ENCODE measurements at places on chromosomes 6 and 20.

DNA sequence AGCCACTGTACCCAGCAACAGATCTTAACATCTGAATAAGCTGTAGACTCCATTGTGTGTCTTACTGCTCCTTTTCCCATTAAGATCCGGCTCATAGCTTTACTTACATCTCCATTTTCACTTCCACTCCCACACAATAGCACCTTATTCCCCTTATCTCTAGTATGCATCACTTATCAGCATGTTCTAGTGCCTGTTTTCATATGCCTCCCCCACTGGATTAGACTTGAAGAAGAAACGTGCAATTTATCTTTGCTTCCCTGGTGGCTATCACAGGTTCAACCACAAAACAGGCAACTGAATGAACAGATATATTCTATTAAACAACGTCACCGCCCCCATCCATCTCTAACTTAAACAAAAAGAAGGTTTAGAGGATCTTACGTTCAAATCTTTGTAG lies 12.1 kb downstream of the SSR1 start:
- no peak for DNase-seq

DNA sequence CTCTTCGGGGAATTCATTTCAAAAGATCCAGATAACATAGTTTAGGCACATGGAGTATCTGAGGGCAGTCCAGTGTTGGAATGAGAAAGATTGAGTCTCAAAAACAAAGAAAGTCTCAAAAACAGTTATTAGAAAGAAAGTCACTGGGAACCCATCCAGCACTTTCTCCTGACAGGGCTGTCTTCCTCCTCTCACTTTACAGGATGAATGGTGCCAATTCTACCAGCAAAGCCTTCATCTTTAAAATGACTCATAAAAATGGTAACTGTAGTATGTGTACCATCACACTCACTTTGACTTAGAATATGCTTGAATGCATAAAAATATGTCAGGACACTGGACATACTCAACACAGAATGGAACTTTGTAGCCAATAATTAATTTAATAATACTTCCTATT lies 71.3 kb downstream of the SLC22A3 start:
- no peak for DNase-seq

- DNase-seq, result no peak
These were observed 104.9 kb downstream of the FOXO3 start for GRCh38 chr6:108665495-108666196.

GRCh38 chr20:36230019-36230418 lies 6.3 kb upstream of the AAR2 start:
- DNase-seq, result no peak

DNA sequence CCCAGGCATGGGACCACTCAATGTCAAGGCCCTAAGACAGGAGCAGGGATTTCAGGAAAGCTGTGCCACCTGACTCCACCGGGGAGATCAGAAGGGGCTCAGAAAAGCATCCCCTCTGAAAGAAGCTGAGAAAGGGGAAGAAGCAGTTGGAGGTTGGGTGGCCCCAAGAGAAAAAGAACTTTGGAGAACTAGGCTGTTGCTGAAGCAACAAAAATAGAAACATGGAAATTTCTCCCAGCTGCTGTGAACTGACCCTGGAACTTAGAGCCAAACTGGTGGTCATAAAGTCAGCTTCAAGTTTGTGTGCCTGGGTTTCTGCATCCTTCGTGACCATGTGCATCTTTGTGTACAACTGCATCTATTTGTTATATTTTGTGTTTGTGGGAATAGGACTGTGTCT lies 534.5 kb downstream of the MAFB start:
- DNase-seq, result no peak

DNA sequence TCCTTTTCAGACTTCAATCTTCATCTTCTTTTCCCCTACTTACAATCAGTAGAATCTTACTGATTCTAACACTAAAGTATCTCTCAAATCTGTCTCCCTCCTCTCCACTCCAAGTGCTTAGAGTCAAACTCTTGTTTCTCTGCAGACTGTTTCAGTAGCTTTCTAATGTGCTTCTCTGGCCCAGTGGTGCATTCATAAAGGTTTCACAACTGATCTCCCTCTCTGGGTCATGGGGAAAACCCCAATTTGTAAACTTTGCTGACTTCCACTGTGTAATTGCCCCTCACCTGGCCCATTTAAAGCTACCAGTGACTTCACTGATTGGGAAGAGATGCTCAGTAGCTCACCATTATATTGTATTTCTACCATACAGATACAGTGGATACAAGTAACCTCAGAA lies 183.6 kb downstream of the FAXC start:
- DNase-seq, result no peak

- DNase-seq, result no peak
These were observed 174.5 kb downstream of the WDR27 start for GRCh38 chr6:169527306-169527705.

- no peak for DNase-seq
These were observed 115.9 kb downstream of the PREX1 start for GRCh38 chr20:48711696-48712464.

DNA sequence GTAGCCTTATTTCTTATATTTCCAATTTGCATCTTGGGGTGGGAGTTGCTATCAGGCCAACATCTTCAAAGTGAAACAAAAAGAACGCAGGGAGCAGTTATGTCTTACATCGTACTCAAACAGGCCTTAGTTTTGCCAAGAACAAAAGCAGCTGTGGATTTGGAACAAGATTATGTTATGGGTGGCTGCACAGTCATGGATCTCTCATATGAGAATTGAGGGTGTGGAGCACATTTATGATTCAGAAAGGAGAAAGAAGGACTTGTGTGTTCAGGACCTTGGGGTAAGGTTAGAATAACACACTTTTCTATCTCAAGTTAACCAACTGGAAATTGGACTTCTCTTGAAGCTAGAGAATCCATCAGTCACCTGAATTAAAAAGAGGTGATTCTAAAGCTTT lies 259.9 kb downstream of the FOXA2 start:
- no peak for DNase-seq

- DNase-seq, result no peak
These were observed 2.2 kb upstream of the PRELID3B start for GRCh38 chr20:59044796-59045195.

- peak; percentile 86 for DNase-seq
These were observed 51.4 kb upstream of the SAYSD1 start for GRCh38 chr6:39166189-39166911.

DNA sequence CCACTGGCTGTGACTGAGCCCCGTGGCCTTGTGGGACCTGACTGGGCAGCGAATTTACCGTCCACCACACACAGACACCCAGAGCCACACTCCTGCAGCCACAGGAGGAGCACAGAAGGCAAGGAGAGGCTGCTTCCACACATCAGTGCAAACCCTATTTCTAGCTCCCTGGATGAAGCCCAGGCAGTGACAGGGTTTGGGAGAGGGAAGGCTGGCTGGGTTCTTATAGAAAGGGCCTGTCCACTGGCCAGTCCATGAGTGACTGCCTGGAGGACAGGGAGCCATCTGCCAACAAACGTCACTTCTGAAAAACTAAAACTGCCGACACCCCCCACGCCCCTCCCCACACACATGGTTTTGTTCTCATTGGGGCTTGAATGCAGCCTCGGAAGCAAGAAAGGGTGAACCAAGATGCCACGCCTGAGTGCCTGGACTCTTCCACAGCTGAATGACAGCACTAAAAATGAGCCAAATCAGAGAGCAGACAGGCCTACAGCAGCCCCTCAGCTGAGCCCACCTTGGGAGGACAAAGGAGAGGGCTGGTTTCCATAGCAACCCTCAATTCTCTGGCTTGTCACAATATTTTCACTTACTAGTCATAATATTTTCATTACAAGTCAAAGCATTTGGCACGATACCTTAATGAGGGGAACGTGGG lies 38.4 kb downstream of the RRBP1 start:
- no peak for DNase-seq

DNA sequence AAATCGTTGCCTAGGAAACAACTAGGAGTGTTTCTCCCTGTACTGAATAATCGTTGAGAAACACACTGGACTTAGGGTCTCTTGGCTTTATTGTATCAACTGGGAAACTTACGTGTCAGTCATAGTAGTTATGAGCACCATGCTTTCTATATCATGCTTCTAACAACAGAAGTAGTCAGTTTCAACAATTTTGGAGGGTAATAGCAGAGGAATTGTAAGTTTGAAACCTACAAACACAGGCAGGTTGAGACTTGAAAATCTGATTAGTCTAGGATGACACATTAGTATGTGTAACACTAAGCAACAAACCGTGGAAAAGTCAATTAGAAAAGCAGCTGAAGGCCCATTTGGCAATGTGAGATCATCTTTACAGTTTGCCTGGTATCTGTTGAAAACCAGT lies 43.9 kb upstream of the FABP7 start:
- no peak for DNase-seq

GRCh38 chr20:11766961-11767360 lies 150.7 kb upstream of the BTBD3 start:
- no peak for DNase-seq

DNA sequence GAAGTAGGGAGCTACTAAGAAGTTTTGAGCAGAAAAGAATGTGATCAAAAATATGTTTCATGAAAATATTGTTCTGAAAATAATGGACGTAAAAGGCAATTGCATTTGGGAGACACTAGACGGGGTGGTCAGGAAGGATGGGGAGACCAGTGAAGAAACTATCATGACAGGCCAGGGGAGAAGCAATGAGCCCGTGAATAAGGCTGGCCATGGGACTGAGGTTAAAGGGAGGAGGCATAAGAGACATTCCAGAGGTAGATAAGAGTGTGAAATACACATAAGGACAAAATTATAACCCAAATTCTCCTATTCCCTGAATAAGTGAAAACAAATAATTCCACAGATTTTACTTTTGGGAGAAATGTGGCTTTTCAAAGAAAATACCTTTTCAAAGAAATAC lies 51.7 kb downstream of the MARCKS start:
- DNase-seq, result no peak

DNA sequence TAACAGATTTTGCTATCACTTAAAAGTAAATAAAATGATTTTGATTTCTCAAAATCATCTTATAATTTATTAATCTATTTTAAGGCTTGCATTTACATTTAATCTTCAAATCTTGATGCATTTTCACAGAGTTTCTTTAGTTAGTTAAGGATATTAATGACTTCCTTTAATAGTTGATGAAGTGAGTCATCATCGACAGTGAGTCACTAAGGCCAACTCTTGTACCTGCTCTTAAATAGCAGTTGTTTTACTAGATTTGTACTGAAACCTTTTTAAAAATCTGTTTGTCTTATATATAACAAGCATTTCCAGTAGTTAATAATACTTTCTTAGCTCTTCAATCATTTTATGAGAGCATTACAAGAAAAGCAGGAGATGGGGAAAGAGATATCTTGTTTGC lies 191.7 kb downstream of the ESR1 start:
- DNase-seq, result no peak

DNA sequence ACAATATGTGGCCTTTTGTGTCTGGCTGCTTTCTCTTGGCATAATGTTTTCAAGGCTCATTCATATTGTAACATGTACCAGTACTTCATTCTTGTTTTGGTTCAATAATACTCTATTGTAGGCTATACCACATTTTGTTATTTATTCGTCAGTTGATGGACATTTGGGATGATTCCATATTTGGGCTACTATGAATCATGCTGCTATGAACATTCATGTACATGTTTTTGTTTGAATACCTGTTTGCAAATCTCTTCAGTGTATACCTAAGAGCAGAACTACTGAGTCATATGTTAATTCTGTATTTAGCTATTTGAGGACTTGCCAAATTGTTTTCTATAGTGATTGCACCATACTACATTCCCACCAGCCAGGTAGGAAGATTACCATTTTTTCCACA lies 259.9 kb downstream of the GMPR start:
- no peak for DNase-seq

DNA sequence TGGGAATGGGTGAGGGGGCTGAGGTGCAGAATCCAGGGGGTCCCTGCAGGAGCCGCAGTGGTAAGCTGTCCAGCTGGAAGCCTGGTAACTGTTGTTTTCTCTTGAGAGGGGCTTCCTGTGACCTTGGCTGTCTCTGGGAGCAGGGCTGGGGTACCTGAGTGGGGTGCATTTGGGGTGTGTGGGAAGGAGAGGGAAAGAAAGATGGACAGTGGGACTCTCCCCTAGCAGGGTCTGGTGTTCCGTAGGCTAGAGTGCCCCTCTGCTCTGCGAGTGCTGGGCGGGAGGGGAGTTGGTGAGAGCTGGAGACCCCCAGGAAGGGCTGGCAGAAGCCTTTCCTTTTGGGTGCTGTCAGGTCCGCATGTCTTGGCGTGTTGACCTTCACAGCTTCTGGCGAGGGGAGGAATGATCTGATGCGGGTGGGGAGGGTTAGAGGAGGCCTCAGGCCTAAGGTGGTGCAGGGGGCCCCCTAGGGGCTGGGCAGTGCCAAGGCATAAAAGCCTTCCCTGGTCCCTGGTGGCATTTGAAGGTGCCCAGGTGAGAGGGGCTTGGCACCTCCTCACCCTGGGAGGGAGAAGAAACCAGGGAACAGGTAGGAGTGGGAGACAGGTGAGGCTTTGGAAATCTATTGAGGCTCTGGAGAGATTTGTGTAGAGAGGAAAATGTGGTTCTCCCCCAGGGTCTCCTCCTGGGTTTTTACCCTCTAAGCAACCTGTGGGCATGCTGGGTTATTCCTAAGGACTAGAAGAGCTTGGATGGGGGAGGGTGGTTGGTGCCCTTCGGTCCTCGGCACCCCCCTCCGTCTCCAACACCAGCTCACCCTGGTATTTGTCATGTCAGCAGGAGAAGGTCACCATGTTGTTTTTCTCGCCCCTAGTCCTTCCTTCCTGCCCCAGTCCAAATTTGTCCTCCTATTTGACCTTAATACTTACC lies 3.3 kb downstream of the VEGFA start:
- peak; percentile 74 for DNase-seq

DNA sequence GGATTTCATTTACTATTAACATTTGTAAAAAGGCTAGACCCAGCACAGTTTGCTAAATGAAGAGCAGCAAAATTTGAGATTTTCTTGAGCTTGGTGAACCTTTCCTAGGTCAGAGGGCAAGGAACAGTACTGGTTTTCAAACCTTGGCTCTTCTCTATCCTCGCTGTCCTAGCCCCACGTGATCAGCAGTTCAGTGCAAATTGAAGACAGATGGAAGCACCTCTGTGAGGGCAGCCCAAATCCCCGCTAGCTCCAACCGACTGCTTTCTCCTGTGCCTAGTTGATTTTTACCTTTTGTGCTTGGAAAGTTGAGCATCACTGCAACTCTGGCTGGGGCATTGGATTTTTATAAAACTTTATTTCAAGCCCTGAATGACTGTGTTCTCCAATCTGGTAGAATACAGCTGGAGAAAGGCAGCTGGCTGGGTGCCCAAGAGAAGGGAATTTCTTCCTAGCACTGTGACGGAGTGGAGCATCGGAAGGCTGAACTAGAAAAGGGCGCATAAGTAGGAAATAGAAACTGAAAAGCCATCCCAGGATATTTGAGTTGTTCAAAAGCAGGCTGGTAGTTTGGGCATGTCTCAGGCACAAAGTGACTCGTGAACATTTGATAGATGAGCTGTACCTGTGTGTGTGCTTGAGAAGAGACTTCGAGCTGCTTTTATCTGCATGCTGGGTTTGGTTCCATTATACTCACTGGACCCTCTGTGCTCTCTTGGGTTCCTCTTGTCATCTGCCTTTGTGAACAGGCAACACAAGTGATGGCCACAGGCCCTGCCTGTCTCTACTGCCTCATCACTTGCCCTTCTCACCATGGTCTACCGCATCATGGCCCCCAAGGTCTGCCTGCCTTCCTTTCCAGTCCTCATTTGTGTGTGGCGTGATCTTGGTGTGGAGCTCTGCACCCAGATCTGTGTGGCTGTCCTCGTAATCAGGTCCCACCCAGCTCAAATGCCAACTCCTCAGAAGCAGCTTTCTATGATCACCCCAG lies 2.3 kb downstream of the RNF114 start:
- peak; percentile 74 for DNase-seq
